ENCODE measurements at places on chromosomes 12 and 14.

GRCh38 chr14:32588448-32589320 lies 259.6 kb downstream of the AKAP6 start:
- no peak for DNase-seq

DNA sequence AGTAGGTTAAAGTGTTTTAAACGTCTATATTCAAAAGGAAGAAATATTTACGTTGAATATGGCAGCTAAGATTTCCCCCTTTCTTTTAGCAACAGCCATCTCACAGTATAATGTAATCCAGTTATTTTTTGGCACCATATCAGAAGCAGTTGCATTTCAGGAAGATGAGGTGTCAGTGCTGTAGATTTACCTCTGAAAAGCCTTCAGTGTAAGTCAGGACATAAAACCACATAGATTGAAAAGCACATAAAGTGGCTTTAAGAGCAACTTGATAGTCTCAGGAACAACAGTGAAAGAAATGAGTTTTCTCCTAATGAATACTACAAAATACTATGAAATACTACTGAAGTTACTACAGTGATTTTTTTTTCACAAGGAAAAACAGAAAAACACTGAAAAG lies 6.9 kb downstream of the MLH3 start:
- no peak for DNase-seq

DNA sequence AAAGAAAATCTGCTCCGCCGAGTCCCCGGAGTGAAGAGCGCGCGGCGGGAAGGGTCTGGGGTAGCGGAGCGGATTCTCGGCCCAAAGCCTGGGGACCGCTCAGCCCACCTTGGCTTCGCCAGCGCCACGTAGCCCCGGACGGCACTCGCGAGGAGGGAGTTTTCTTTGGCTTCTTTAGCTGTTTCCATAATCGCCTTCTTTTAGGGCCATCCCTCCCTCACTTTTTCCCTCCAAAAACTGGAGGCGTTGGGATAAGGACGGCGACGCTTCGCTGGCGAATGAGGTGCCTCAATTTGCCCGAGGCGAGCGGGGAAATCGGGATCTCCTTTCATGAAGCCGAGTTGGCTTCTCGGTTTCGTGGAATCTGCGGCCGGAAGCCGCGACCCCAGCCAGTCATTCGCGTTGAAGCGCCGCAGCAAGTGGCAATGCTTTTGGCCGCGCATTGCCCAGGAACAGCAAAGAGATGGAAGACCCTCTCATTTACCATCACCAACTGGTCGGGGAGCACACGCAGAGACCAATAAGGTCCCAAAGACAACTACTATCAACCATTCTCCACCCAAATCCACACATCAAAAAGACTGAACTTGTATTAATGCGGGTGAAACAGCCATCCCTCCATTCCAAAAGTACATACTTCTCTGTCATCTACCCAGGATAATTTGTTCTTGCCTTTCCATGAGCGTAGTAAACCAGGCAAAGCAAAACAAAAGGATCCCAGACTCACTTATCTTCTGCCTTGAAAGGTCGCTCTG lies 8.4 kb upstream of the SIX1 start:
- no peak for DNase-seq

- no peak for DNase-seq
Observed at GRCh38 chr12:1794440-1795090, 25.8 kb upstream of the LRTM2 start.

GRCh38 chr12:131105351-131105735 lies 151.6 kb downstream of the ADGRD1 start:
- no peak for DNase-seq

GRCh38 chr12:97250483-97250882 lies 212.1 kb upstream of the RMST start:
- DNase-seq, result no peak

- DNase-seq, result peak; percentile 77
Observed at GRCh38 chr12:105107494-105108371, at the start of gene WASHC4. WASHC4 (plus strand) TSS chr12:105107731; CDS start chr12:105107801, 70 bp downstream.

DNA sequence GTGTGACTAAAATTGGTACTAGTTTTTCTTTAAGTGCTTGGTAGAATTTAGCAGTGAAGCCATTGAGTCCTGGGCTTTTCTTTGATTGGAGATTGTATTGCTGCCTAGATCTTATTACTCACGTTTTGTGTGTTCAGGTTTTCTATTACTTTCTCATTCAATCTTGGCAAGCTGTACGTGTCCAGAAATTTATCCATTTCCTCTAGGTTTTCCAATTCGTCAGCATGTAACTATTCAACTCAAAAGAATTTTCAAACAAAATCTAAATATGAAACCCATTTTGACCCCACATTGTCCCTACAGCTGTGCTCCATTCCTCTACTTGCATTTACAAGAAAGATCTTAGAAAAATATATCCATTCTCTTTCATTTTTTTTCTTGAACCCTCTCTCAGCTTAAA lies 1613.4 kb upstream of the SEL1L start:
- no peak for DNase-seq

DNA sequence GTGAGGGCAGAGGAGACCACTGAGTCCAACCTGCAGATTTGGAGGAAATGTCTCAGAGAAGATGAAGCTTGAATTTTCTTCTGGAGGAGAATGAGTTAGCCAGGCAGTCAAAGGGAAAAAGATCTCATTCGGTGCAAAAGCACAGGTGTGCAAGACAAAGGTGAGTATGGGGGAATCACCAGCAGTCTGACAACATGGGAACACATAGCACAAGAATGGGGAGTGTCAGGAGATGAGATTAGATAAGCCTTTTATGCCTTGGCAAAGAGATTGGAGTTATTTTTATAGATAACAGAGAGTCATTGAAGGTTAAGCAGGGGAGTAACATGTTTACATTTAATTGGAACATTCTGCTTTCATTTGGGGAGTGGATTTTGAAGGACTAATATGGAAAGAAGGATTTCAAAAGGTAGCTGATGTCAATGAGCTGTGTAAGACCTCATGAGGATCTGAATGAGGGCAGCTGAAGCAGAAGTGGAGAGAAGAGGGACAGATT lies 171.3 kb upstream of the NTF3 start:
- DNase-seq, result peak; percentile 69

DNA sequence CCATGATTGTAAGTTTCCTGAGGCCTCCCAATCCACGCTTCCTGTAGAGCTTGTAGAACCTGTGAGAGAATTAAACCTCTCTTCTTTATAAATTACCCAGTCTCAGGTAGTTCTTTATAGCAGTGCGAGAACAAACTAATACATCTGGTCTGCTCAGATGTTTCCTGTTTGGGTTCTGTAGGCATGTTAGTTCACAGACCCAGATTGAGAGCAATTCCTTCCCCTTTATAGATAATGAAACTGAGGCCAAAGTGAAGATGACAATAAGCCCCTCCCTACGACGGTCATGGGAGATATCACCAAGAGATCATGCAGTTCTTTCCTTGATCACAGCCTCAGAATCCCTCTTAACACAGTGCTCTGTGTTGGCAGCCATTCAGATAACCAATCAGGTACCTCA lies 76.5 kb upstream of the CLMN start:
- no peak for DNase-seq

DNA sequence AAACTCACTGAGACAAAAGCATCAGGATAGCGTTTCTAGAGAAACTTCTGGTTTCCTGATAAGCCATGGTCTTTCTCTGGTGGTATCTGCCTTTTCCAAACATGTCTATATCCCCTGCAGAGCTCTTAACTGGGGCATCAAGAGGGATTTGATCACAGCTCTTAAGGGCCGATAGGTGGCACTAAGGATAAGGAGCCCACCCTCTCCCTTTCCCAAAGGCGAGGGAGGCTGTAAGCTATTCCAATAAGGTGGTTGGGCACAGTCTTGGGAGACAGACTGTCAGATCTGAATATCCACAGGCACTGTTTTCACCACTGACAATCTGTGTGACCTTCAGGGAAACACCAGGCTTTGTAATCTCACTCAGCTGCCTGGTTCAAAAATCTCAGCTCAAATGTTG lies 206.0 kb downstream of the ADGRD1 start:
- no peak for DNase-seq

GRCh38 chr14:55470025-55470424 lies 29.6 kb upstream of the TBPL2 start:
- no peak for DNase-seq

GRCh38 chr12:49212572-49212971 lies 23.7 kb upstream of the TUBA1A start:
- DNase-seq, result no peak

GRCh38 chr12:66599816-66600215 lies 79.1 kb downstream of the GRIP1 start:
- no peak for DNase-seq

DNA sequence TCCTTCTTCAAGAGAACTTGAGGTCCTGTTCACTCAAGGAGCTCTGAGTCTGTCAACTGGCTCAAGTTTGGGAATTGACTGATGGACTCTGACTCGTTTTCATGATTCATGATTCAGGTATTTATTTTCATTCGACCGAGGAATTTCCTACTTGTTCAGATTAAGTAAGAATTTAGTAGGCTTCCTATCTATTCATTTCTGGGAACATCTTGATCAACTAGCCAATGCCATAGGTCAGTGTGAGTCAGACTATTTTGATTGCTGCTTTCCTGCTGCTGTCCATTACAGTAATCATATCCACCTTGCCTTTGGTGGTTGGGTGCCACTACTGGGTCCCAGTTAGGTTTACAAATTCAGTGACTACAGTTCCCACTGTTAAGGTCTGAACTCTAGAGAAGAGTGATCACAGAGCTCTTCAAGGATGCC lies 6.1 kb downstream of the FAM186A start:
- no peak for DNase-seq

- DNase-seq, result no peak
Observed at GRCh38 chr14:51993285-51993920, 4.1 kb downstream of the RTRAF start.

DNA sequence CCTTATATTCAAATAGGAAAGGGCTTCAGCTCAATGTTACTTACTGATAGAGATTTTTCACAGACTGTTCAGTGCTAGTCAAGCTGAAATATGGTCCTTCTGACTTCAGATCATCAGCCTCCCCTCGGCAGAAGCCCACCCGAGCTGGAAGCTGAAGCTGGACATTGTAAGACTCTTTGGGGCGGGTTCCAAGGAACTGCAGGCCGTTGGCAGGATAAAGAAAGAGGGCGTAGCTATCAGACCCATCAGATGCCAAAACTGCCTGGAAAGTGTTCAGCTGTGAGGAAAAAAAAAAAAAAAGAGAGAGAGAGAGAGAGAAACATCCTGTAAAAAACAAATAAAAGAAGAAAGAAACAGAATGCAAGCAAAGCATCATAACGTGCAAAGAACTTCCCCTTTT lies 8.8 kb downstream of the NID2 start:
- no peak for DNase-seq

GRCh38 chr14:77088219-77088618 lies 9.8 kb upstream of the CIPC start:
- DNase-seq, result no peak

DNA sequence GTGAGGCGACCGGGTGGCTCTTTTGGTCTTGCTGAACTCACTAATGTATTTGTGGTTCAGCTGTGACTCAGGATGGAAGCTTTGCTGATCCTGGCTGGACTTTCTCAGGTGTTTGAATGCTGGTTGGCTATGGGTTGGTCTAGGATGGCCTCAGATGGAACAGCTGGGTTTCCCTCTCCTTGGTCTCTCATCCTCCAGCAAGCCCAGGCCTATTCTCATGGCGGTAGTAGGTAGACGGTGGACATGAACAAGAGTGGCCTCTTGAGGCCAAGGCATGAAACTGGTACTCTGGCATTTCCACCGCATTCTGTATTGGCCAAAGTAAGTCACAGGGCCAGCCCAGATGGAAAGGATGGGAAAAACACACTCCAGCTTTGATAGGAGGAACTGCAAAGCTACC lies 11.8 kb upstream of the POLR3B start:
- DNase-seq, result no peak

Data from NCI-H187 treated with DMSO at 0.1 percent for 48 hours (cell line).